ENCODE measurements at places on chromosomes 6 and 20.

DNA sequence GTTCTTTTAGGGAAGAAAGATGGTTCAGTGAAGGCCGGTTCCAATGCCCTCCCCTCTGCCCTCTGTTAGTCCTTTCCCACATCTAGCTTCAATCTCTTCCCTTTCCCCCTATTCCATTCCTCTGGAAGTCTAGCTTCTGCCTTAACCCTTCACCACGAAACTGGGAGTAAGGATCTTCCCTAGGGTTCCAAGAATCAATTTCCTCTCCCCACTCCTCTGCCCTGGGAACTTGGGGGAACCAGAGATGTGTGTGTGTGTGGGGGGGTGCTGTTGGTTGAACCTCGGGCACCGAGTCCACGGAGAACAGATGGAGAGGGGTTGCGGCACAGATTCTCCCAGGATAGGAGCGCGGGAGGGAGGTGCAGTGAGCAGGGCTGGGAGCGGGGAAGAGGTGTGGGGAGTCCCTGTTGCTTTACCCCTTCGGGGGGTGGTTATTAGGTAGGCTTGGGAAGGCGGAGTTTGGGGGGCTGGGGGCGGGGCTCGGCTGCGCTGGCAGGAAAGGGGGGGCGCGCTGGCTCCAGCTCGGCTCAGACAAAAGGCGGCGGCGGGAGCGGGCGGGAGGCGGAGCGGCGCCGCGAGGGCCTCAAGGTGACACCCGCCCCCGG is at the start of gene TMEM151B:
TSS of gene TMEM151B (plus strand) at position 530 of the 605 bp plus-strand sequence. CDS start 293 bp downstream, outside the sequence.
- no peak for DNase-seq

DNA sequence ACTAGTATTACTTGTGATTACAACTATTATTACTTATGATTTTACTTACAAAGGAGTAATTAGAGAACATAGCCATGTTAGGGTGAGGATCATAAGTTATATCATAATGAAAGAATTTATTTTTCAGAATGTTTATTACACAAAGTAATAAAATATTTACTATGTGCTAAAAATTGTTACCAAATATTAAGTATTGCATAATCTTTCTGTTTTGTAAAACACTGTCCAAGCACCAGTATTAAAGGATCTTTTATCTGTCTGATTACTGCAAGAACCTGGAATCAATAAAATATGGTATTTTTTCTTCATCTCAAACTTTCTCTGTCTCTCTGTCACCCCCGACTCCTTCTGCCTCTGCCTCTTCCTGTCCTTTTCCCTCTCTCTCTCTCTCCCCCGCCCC is 250.1 kb downstream of the BCKDHB start:
- DNase-seq, result no peak

- peak; percentile 74 for DNase-seq
Observed at GRCh38 chr20:47318027-47318585, 38.4 kb downstream of the ZMYND8 start.

DNA sequence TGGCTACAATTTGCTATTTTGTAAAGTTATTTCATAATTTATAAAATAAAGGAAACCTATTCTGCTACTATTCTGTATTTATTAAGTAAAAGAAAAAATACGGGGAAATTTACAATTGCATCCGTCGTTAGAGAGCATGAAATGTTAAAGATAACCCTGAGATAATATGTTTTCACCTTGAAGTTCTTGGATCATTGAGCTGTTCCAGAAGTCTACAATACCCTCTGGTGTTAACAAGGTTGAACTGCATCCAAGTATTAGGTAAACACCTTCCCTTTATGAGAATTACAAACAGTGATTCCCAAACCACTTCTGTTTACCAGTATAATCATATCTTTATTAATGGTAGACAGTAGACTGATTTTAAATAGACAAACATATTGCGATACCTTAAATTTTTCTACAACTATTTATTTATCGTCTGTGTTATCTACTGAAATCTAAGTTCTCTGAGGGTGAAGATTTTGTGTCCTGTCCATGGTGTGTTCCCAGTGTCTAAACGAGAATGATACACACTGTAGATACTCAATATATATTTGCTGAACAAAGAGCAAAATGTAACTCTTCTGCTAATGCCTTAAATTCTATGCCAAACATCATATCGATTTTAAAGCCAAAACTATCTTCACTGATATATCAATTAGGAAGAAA is 28.2 kb downstream of the TBC1D32 start:
- peak; percentile 53 for DNase-seq

- peak; percentile 2 for DNase-seq
Observed at GRCh38 chr20:60718743-60719480, 533.1 kb upstream of the CDH4 start.

DNA sequence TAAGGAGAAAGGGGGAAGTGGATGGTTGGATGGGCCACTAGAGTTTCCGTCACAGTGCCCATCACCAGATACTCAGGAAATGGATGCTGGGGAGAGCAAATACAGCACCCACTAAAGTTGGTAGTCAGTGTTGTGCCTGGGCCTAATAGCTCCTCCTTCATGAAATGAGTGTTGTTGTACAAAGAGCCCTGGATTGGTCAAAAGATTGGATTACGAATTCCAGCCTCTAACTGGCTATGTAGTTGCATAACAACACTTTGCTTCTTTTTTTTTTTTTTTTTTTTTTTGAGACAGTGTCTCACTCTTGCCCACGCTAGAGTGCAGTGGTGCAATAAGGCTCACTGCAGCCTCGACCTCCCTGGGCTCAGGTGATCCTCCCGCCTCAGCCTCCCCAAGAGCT is 27.4 kb downstream of the KCNG1 start:
- DNase-seq, result peak; percentile 56

DNA sequence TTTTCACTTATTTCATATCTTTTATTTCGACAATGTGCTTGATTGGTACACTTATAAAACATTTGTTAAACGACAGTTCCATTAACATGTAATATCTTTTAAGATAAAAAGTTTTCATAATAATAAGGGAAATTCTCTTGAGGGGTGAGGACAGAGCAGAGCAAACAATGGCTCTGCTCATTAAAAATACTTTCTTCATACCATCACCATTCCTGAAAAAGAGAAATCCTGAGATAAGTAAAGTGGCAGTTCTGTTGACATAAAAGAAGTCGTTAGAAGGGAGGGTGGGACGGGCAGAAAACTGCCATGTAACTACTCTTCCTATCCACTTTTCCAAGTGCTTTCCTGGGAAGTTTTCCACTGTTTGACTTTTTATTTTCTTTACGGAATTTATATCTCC is 193.6 kb upstream of the CEP162 start:
- no peak for DNase-seq

- no peak for DNase-seq
Observed at GRCh38 chr6:92648364-92649086, 770.8 kb downstream of the EPHA7 start.

DNA sequence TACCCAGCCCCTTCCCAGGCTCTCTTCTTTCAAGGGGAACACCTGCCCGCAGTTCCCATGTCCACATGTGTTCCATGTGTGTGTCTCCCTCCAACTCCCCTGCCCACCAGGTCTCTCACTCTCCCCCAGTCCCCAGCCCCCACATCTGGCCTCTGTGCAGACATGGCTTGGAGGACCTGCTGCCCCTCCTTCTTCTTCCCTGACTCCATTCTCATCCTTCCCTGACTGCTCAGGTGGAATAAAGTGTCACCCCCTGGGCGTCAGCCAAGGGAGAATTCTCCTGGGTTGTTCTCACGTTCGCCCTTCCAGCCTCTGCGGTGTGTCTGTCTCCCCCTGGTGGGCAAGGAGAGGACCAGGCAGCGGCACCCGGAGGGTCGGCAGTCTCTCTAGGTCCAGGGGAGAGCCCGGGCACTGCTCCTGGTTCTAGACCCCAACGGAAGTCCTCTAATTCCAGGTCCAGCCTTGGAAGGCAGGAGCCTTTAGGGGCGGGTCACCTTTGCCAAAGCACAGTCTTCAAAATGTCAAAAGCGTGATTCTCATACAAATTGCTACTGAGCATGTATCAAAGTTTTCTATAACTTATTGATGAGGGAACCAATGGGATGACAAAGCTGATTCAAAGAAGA is 50.5 kb downstream of the EBF4 start:
- DNase-seq, result peak; percentile 80

- peak; percentile 4 for DNase-seq
Observed at GRCh38 chr6:24079076-24079475, 46.9 kb upstream of the NRSN1 start.

DNA sequence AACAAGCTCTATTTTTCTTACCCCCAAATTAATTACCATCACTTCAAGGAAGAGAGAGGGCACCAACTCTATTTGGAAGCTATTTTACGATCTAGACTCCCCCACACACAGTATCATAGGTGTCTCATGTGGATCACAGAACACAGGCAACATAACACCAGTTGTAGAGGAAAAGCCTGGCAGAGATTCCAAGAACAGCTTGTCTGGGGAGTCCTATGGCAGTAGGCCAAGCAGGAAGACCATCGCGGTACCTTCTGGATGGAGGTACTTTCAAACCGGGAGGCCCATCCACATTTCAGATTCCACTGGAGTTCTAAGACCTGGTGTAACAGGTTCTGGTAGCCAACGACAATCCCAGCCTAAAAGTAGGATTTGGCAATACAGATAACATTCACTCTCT is 37.6 kb upstream of the SPDEF start:
- no peak for DNase-seq
